SK-N-DZ (cell line): ENCODE measurements at places on chromosomes 7 and 10.

GRCh38 chr7:30505174-30505697 lies 607 bp upstream of the GGCT start:
- DNase-seq = no peak

GRCh38 chr7:151440799-151441445 lies 981 bp upstream of the CRYGN start:
- DNase-seq = no peak

- DNase-seq = peak; percentile 57
Measured at GRCh38 chr7:2131341-2131740, 101.4 kb downstream of the MAD1L1 start.

- DNase-seq = no peak
Measured at GRCh38 chr7:123372368-123372767, 162.0 kb downstream of the IQUB start.

- no peak for DNase-seq
Measured at GRCh38 chr7:32250471-32251260, 180.5 kb upstream of the PDE1C start.

DNA sequence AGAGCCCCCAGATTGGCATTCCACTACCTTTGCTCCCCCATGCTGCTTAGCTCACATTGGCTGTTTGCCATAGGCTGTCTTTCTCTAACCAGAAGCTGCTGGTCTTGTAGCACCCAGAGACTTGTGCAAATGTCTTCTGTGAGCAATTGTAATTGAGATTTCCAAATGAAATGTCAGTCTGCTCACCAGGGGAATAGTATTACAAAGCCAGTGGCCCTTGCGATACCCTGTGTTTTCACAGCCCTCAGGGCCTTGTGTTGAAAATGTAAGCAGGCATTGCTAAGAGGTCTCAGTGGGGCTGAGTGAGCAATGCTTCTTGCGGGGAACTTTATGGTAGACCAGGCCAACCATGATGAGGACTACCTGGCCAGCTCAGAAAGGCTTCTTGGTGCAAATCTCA lies 746.5 kb downstream of the LRMDA start:
- no peak for DNase-seq

DNA sequence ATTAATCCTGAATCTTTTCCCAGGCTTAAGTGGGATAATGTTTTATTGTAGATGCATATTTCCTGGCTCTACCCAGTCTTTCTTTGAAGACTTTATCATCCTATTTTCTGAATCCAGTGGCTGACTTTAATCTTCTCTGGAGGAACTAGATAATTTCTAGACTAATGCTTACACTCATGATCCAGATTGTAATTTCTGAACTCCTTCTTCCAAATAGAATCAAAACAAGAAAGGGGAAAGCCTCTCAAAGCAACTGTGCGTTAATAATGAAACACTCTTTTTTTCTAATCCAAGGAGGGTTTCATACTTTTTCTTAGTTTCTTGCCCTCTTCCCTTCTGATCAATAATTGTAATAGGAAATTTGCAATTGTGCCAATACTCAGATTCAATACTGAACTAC lies 8.0 kb downstream of the GSTK1 start:
- DNase-seq = no peak
